ENCODE measurements at places on chromosomes 1 and 21.

GRCh38 chr1:221837896-221838295 is 96.0 kb upstream of the DUSP10 start:
- H3K36me3 ChIP-seq = no peaks in the 10 kb centered on the region
- H3K27ac ChIP-seq = no peak overlapping the region
- no peak for DNase-seq

- no peaks in the 10 kb centered on the region for H3K36me3 ChIP-seq
- no peak for DNase-seq
- H3K4me1 ChIP-seq = no peaks in the 10 kb centered on the region
- no peaks in the 10 kb centered on the region for H3K27me3 ChIP-seq
Observed at GRCh38 chr21:16088056-16088455, 358.3 kb downstream of the USP25 start.

DNA sequence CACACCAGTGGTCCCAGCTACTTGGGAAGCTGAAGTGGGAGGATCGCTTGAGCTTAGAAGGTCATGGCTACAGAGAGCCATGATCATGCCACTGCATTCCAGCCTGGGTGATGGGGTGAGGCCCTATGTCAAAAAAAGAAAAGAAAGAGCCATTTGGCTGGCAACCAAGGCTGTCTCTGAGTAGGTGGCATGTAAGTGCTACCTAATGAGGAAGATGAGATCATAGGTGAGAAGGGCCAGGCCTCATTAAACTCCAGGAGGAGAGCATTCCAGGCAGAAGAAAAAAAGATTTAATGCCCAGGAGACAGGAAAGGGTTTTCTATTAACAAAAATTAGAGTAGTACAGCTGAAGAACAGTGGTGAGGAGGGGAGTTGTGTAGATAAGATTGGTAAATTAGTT is 103.4 kb upstream of the ZNF678 start:
- no peaks in the 10 kb centered on the region for H3K27me3 ChIP-seq
- H3K36me3 ChIP-seq = no peaks in the 10 kb centered on the region
- no peak for DNase-seq
- H3K27ac ChIP-seq = no peak overlapping the region
- H3K4me1 ChIP-seq = no peaks in the 10 kb centered on the region

- no peak overlapping the region for H3K4me3 ChIP-seq
- no peak for DNase-seq
- H3K27me3 ChIP-seq = no peaks in the 10 kb centered on the region
- H3K36me3 ChIP-seq = no peaks in the 10 kb centered on the region
- no peak overlapping the region for H3K27ac ChIP-seq
Observed at GRCh38 chr1:109252167-109252892, 3.0 kb downstream of the CELSR2 start.

- no peaks in the 10 kb centered on the region for H3K27me3 ChIP-seq
- H3K36me3 ChIP-seq = no peaks in the 10 kb centered on the region
- H3K27ac ChIP-seq = no peak overlapping the region
Observed at GRCh38 chr1:48644905-48645605, 131.6 kb downstream of the BEND5 start.

- no peak overlapping the region for H3K27ac ChIP-seq
- no peaks in the 10 kb centered on the region for H3K36me3 ChIP-seq
- H3K4me1 ChIP-seq = no peaks in the 10 kb centered on the region
Observed at GRCh38 chr1:187013582-187014200, 184.9 kb downstream of the PLA2G4A start.

DNA sequence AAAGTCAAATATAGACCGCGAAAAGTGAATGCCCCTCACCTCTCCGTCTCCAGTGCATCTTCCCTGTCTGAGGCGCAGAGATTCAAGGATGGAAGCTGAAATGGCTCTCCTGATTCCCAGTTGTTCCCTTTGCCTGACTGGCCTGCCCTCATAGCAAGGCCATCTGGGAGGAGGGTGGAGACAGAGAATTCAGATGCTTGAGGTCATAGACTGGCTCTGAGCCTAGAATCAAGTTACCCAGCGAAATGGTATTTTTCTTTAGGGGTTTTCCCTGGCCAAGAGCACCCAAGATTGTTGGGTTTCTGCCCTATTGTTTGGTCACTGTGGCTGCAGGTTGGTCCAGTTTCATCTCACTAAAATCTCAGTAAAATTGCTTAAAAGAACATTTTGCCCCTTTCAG is 7.2 kb downstream of the METTL13 start:
- H3K4me1 ChIP-seq = peaks cover 9% of the 10 kb centered on the region
- no peak overlapping the region for H3K27ac ChIP-seq
- H3K4me3 ChIP-seq = no peak overlapping the region
- no peak for DNase-seq
- H3K36me3 ChIP-seq = peaks cover 79% of the 10 kb centered on the region
- H3K27me3 ChIP-seq = no peaks in the 10 kb centered on the region

- H3K27ac ChIP-seq = no peak overlapping the region
- no peak overlapping the region for H3K4me3 ChIP-seq
- H3K4me1 ChIP-seq = peaks cover 14% of the 10 kb centered on the region
- no peak for DNase-seq
- H3K27me3 ChIP-seq = no peaks in the 10 kb centered on the region
- H3K36me3 ChIP-seq = no peaks in the 10 kb centered on the region
Observed at GRCh38 chr1:166977951-166978350, 2.6 kb upstream of the ILDR2 start.

DNA sequence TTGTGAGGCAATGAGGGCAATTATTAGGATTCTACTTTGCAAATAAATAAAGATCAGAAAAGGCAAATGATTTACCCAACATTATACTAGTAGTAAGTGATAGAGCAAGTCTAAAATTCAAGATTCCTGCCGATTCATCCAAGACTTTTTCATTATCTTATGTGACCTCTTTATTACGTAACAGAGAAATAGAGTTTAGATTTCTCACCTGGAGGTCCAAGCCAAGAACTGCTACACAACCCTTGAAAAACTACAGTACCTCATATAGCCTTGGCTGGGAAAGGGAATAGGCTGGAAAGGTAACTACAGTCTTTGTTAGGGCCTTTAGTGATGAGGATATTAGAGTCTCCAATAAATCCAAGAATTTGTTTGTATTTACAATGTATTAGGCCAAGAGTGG is 13.3 kb downstream of the EEIG2 start:
- H3K27me3 ChIP-seq = no peaks in the 10 kb centered on the region
- H3K4me3 ChIP-seq = no peak overlapping the region
- no peaks in the 10 kb centered on the region for H3K36me3 ChIP-seq

DNA sequence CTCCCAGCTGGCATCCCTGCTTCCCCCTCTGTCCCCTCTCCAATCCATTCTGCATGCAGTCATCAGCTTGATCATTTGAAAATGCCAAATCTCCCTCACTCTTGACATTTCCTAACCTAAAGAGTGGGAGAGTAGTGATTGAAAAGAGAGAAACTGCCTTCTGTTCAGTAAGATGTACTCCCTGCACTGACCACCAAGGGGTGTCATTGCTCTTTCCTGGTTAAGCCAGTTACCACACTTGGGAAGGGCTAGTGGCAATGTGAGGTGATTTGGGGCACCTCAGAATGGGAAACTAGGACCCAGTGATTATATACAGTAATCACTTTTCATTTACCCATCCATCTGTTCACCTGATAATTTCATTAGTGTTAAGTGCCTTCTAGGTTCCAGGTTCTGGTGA is 6.9 kb upstream of the TMEM269 start:
- no peaks in the 10 kb centered on the region for H3K27me3 ChIP-seq
- no peak overlapping the region for H3K27ac ChIP-seq
- H3K4me1 ChIP-seq = no peaks in the 10 kb centered on the region
- H3K36me3 ChIP-seq = peaks cover 39% of the 10 kb centered on the region

- no peaks in the 10 kb centered on the region for H3K27me3 ChIP-seq
- H3K4me1 ChIP-seq = peaks cover 8% of the 10 kb centered on the region
Observed at GRCh38 chr1:41242342-41243078, 404 bp upstream of the SCMH1 start.
